Renal pelvis (tissue), 12 donors: ENCODE measurements at places on chromosomes 1 and 21. TPM values are rescaled to one million over a fixed set of nuclear protein-coding genes. Genes with fewer than 3 reads are reported as not detected.

- no peak for DNase-seq
These were observed 203.3 kb upstream of the JUN start for GRCh38 chr1:58986996-58987767.

- DNase-seq, result no peak
These were observed 70.6 kb downstream of the LMO4 start for GRCh38 chr1:87399264-87399663.

DNA sequence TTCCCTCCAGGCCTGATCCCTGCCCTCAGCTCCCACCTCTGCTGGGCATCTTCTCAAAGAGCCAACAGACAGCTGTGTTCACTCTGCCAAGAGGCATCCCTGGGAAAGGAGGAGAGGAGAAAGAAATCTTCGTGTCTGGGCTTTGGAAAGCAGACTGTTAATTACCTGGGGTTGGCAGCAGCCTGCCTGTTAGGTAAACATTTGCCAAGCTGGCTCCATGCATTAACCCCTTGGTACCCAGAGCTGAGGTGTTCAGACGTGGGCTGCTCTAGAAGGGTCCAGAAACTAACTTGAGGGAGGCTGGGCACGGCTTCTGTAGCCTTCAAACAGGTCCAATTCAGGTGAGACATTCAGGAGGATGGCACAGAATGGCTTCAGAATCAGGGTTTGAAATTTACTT lies 8.7 kb upstream of the EXTL1 start:
- no peak for DNase-seq

DNA sequence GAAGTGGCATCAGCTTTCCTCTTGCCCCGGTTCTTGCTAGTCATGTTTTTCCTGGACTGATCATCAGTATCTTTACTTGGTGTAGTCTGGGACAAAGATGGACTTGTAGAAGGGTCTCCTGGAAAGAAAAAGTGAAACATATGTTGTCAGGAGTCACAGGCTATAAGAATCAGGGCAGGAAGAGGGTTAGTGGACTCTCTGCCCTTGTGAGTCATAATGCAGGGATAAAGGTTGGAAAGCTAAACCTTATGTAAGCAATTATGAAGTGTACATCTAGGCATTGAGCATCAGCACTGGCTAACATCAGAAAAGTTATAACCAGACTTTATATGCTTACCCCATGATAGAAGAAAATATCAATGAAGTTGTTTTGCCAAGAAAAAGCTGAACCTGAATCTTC lies 51.2 kb downstream of the XKR8 start:
- DNase-seq, result no peak

DNA sequence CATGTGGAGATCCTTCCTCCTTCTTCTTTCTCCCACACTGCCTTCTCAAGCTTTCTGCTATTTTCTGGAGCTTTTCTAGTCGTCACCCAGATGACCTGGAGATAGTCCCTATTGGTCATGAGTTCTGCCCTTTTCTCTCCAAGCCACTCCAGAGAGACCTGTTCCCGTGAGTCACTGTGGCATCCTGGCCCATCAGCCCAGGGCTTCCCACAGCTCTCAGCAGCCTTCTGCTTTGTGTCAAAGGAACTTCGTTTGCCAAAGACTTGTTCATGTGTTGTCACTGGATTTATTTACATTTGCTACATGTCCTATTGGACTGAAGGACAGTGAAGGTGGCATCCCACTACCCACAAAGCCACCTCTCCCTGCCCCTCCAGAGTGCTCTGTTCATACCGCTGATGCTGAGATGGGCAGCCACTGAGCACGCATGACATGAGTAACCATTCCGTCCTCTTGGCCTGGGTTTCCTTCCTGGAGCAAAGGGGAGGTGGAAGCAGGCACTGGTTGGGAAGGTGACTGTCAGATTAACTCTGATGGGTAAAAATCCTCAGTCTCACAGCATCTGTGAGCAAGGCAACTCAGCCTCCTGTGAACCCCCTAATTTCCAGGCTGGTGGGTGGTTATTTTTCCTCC lies 119.2 kb downstream of the EDEM3 start:
- DNase-seq, result no peak

Gene RNF115
- polyA plus RNA-seq, result 20.7 TPM

Gene FBXO2
- polyA plus RNA-seq, result 1.4 TPM

Gene ZNF593OS
- 1.5 TPM for polyA plus RNA-seq
